Left cardiac atrium (tissue), 4 donors: ENCODE measurements at places on chromosomes 1 and 21. TPM values are rescaled to one million over a fixed set of nuclear protein-coding genes. Genes with fewer than 3 reads are reported as not detected.

DNA sequence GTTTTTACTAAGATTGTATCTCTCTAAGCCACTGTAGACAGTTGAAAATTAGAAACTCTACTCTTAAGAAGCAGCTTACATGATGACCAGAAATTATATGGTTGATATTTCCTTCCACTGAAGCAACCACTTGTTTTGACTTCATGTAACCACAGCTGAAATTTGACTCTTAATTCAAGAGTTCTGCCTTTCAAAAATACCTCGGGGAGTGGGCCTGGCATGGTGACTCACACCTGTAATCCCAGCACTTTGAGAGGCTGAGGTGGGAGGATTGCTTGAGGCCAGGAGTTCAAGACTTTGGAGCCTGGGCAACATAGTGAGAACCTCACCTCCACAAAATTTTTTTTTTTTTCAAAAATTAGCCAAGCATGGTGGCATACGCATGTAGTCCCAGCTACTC lies 4.3 kb downstream of the AMPD1 start:
- no peak for DNase-seq

- no peak for DNase-seq
Observed at GRCh38 chr1:206497363-206497762, 10.0 kb upstream of the RASSF5 start.

GRCh38 chr1:248000169-248000568 lies 13.3 kb upstream of the OR2L5 start:
- DNase-seq, result no peak

- no peak for DNase-seq
Observed at GRCh38 chr1:231460614-231461013, 38.5 kb upstream of the EGLN1 start.

DNA sequence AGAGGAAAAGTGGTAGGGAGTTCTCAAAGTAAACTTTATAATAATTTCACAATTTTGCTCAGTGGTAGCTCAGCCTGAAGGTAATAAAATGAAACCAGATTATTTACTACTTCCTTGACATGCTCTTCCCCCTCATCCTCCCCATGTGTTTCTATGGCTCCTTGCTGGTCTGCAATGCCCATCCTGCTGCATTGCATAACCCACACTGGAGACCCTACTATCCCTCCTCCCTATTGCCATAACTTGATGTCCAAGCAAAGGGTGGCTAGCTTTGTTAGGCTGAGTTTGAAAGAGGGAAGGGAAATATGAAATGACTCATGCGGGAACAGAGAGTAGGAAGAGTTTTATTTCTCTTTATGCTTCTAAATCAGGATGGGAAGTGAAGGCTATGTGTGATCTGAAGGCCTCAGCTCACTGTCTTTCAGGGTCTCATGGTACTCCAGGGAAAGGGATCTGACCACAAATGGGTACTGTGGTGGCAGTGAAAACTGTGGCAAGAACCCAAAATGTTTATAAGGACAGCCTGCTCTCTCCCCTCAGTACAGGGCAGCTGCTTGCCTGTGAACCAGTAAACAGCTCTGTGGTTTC lies 36.4 kb upstream of the HSD17B7 start:
- no peak for DNase-seq

GRCh38 chr1:52836035-52836434 lies 6.5 kb upstream of the ZYG11A start:
- DNase-seq, result no peak

DNA sequence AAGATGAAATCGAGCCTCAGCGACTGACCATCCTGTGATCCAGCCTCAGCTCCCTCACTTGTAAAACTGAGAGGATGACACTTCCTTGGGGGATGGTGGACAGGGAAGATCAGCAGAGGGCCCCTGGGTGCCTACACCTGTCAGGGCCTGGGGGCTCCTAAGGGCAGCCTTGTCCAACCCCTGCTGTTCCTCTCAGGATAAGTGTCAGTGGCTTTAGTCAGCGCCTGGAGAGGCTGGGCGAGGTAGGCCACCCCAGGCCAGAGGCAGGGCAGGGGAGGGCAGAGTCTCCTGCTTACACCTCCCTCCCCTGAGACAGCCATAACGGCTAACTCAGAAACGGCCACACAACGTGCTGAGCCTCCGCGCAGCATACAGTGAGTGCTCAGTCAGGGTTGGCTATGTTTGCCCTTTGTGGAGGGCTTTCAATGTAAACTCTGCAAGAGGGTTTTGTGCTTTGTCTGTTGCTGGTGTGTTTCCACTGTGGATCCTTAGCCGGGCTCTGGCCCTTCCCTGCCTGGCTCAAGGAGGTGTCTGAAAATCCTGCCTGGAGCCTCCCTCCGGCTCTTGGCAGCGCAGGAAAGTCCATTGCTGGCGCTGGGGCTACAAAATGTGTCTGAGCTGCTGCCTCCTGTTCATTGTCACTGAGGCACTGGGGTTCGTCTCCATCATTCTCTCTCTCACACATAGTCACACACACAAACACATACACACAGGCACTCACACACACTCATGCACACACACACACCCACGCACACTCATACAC lies 588.4 kb downstream of the PTPRU start:
- DNase-seq, result no peak

GRCh38 chr1:48608882-48609281 lies 136.9 kb upstream of the SPATA6 start:
- no peak for DNase-seq

GRCh38 chr1:2942410-2942809 lies 78.9 kb upstream of the ACTRT2 start:
- no peak for DNase-seq

Gene GBP5
- total RNA-seq, result 1.3 TPM

Gene C1orf141
- total RNA-seq, result not detected

Gene NES
- total RNA-seq, result 240 TPM
